Activated CD4-positive, alpha-beta T cell treated with anti-CD3 and anti-CD28 coated beads, Interleukin-2, amount 10 ng/mL, durations not matched to agents 7 days and 5 days (primary cell): ENCODE measurements at places on chromosomes 16 and 17.

DNA sequence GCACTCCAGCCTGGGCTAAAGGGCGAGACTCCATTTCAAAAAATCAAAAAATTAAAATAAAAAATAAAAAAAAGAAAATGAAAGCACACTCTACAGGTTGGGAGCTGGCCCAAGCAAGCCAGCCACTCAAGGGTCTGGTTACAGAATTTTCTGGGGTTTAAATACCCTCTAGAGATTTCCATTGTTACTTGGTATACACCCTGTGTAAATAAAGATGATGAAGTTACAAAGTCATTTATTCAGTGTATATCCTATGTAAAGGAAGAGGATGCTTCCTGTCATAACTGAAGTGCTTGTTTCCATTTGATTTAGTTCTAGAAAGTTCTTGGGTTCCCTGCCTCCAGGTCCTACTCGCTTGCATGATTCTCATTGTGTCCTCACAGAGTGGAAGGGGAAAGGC is 79.9 kb upstream of the C17orf78 start:
- DNase-seq, result no peak

DNA sequence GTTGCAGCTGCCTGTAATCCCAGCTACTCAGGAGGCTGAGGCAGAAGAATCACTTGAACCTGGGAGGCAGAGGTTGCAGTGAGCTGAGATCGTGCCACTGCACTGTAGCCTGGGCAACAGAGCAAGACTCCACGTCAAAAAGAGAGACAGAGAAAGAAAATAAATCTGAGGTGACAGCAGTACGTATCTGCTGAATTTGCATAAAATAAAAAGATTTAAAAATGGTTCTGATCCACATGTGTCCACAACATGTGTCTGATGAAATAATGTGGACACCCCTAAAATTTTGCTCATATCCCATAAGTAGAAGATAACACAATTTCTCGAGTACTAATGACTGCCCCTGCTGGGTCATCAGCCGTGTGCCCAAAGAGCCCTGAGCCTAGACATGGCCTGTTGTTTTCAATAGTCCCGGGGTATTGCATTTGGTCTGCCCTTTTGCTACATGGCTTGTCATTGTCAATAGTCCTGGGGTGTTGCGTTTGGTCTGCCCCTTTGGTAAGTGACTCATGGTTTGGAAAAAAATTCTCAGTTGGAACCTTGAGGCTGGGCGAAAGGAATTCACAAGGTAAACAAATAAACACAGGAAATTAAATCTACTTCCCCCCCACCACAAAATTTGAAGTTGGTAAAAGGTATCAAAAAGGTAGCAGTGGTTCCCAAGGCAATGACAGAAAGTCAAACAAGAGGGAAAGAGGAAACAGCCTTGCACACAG is 434.6 kb upstream of the MAF start:
- no peak for DNase-seq

GRCh38 chr16:2981899-2982250 is 1.6 kb upstream of the PKMYT1 start:
- no peak for DNase-seq

- no peak for DNase-seq
These were observed 3.2 kb downstream of the DPH1 start for GRCh38 chr17:2033153-2033552.

DNA sequence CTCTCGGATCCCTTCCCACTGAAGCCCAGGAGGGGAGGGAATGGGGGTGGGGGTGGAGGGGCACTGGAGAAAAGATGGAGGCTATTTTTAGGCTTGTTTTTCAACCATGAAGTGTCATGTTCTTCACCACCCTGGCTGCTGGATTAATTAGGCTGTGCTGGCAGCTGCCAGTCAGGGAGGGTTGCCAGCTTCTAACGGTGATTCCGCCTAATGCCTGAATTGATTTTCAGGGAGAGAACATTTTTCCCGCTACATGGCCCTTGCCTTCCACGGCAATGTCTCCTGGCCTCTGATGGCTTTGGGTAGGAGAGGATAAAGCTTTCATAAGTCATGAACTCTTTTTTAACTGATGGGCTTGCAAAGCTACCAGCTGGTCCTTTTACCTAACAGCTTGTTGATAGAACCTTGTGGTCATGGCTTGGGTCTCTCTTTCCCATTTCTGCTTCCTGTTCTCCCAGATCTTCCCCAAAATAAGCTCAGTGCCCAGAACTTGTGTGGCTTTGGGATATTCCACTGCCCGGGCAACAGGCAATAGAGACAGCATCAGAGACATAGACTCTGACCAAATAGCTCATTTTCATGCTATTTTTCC is 167.4 kb downstream of the PITPNC1 start:
- DNase-seq, result no peak

DNA sequence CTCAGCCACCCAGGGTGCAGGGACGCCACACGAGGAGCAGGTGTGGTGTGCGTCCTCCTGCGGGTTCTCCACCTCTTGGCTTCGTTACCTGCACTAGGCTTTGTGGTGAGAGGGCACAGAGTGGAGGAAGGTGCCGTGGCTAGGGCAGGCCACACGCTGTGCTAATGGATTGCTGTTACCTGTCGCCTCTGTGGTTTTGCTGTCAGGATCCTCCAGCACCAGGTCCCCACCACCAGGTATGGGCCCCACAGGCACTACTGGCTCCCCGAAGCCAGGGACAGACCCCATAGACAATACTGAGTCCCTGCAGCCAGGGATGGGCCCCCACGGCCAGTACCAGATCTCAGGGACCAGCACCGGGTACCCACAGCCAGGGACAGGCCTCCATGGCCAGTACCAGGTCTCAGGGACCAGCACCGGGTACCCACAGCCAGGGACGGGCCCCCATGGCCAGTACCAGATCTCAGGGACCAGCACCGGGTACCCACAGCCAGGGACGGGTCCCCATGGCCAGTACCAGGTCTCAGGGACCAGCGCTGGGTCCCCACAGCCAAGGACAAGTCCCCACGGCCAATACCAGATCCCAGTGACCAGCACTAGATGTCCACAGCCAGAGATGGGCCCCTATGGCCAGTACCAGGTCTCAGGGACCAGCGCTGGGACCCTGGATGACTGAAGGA is 315.6 kb downstream of the SEC14L1 start:
- DNase-seq, result peak; percentile 46

DNA sequence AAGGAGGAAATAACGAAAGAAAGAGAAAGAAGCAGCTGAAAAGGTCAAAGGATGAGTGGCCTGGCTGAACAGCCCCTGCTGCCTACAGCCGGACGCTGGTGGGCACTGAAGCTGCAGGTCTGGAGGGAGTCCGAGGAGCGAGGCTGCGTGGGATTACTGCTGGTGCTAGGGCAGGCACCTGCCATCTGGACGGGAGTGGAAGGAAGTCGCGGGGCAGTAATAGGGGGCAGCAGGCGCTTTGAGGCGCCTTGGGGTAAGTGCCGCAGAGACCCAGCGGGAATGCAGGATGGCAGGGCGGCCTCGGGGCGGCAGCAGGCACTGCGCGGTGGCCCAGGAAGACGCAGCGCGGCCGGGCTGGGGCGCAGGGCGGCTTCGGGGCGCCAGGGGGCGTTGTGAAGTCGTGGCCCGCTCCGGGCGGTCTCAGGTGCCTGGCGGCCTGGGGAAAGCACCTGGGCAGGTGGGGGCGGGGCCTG is 303 bp upstream of the SCNN1G start:
- peak; percentile 73 for DNase-seq
